ENCODE measurements at places on chromosomes 7 and 10.

DNA sequence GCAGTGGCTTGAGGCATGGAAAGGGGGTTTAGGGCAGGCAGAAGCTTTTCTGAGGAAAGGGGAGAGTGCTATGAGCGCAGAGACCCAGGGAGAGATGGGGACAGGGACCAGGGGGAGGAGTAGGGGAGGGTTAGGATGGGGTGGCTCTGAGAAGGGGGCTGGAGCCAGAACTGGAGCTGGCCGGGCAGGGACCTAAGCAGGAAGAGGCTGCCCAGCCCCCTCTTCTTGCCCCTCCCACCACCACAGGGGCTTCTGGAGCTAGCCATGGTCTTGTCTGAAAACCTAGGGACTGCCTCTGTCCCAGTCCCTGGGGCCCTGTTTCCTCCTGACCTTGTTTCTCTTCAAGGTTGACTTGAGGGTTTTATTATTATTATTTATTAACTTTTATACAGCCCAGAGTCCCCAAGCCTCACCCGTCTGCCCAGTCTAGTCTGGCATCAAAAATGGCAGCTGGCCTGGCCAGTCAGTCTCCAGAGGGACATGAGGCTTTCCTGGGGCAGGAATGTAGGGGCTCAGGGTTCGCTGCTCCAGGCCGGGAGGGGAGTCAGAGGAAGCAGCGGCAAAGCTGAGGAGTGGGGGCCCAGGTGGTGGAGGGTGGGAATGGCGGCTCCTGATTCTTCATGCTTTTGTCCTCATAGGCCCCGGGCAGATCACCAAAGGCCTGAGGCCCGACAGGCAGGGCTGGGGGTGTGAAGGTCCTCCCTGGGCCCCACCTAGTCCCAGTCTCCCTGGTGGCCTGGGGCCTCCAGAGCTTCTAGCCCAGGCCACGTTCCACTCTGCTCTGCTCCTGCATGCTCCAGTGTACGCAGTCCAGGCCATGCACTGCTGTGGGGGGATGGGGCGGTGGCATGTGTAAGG, 5.7 kb downstream of the TRIM8 start:
- no peak for DNase-seq

DNA sequence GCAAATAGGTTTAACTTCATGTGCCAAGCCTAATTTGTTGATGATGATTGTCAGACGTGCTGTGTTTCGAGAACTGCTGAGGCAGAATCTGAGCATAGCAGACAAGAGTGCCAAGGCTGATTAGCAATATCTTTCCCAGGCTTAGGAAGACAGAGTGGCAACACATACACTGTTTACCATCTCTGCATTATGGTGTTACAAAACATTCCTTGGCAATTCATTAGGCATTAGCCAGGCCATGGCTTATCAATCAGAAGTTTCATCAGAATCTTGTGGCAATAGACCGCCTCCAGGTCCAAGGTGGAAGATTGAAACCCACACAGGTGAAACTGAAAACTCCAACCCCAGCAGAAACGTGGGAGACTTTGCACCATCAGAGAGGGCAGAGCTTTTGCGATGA, 148.5 kb downstream of the AOAH start:
- no peak for DNase-seq

DNA sequence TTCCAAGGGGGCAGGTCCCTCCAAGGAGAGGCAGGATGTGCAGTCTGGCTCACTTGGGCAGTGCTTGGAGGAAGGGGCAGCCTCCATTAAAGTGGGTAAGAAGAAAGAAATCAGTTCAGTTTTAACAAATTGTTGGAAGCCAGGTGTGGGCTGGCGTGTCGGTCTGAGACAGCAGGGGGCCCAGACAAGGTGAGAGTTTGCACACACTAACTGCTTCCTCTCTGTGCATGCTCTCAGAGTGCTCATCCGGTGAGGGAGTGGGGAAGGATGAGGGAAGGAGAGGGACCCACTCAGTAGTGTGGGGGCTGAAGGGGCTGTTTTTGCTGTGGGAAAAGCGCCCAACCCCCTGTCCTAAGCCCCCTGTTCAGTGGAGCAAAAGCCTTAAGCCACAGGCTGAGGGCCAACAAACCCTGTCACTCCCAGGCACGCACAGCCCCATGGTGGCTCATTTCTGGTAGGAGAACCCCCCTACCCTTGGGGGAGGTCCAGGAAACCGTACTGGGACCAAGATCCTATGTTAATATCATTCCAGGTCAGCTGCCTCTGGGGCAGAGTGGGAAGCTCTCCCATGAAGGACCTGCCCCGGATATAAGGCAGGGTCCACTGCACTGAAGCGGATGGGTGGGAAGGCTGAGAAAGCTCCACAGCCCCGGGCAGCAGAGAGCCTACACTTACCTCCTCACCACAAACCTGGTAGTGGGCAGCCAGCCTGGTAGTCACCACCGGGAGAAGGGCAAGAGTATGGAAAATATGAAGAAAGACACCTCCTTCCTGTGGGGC, 5.1 kb upstream of the PCBD1 start:
- DNase-seq: no peak

DNA sequence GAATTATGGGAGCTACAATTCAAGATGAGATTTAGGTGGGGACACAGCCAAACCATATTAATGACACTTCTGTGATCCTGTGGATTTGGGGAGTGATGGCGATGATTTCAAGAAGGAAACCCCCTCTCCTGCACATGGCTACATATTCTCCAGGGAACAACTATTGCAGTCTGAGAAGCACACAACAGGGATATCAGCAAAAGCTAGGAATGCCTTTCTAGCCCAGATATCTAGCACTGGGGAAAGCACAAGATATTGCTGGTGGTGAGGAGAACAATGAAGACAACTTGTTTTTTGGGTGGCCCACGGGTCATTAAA, 24.3 kb downstream of the EPDR1 start:
- DNase-seq: no peak

- DNase-seq: no peak
These were observed 1.3 kb downstream of the PGAM2 start for GRCh38 chr7:44063894-44064651.

GRCh38 chr10:122233857-122234348, 37.2 kb upstream of the BTBD16 start:
- no peak for DNase-seq

DNA sequence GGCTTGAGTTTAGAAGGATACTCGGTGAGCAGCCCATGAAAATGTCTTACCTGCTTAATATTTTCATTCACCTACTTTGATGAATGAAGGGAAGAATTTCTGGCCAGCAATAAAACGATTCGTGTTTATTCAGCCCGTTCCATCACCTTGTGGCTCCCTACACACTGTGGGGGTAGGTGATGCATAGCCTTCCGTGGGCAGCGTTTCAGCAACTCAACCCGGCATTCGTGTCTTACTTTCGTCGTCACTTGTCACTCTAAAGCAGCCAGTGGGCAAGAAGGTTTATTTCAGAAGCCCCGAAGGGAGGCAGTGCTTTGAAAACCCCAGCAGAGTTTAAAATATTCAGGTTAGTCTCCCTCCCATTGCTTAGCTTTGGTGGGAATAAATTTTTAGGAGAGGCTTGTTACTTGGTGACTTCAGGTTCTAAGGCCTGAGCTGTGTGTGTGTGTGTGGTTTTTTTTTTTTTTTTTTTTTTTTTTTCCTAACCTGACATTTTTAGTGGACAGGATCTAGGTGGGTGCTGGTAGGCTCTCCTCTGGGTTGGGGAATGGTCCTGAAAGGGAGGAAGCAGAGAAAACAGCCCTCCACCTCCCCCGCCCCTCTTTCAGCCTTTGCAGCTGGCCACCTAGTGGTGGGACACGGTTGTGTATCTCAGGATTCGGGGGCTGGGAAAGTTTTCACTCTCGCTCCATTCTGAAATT, 1.8 kb downstream of the GRK5 start:
- peak; percentile 25 for DNase-seq

- no peak for DNase-seq
These were observed 34.2 kb downstream of the BICC1 start for GRCh38 chr10:58546722-58547445.

- DNase-seq: no peak
These were observed 22.5 kb downstream of the HHEX start for GRCh38 chr10:92712016-92712889.

- no peak for DNase-seq
These were observed 11.9 kb downstream of the PIK3AP1 start for GRCh38 chr10:96708456-96708855.

- DNase-seq: no peak
These were observed 95.9 kb downstream of the CUX1 start for GRCh38 chr7:101913247-101913721.

GRCh38 chr10:7300384-7300971, 110.4 kb downstream of the SFMBT2 start:
- no peak for DNase-seq

DNA sequence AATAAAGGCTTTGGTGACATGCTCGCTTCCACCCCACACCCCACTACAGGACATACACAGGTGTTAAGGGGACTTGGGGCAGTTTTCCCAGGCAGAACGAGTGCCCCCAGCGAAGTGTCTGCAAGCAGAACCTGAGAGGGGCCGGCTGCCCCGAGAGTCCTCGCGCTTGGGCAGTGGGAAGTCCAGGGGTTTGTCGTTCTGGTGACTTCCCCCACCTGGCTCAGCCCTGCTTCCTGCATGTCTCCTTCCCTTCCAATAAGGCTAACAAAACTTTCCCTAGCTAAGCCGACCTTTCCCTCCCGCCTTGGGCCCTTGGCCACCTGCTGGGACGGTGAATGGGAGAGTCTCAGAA, 916 bp downstream of the VWA2 start:
- no peak for DNase-seq

DNA sequence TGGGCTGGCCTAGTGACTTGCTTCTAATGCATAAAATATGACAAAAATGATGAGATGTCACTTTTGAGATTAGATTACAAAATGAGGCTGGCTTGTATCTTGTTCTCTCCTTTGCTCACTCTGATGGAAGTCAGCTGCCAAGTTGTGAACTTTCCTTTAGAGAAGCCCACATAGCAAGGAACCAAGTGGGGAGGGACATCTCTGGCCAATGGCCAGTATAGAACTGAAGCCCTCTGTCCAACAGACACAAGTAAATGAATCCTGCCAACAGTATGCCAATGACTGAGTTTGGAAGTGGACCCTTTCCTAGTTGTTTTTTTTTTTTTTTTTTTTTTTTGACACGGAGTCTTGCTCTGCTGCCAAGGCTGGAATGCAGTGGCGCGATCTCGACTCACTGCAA, 3.3 kb downstream of the ZC3HC1 start:
- no peak for DNase-seq

DNA sequence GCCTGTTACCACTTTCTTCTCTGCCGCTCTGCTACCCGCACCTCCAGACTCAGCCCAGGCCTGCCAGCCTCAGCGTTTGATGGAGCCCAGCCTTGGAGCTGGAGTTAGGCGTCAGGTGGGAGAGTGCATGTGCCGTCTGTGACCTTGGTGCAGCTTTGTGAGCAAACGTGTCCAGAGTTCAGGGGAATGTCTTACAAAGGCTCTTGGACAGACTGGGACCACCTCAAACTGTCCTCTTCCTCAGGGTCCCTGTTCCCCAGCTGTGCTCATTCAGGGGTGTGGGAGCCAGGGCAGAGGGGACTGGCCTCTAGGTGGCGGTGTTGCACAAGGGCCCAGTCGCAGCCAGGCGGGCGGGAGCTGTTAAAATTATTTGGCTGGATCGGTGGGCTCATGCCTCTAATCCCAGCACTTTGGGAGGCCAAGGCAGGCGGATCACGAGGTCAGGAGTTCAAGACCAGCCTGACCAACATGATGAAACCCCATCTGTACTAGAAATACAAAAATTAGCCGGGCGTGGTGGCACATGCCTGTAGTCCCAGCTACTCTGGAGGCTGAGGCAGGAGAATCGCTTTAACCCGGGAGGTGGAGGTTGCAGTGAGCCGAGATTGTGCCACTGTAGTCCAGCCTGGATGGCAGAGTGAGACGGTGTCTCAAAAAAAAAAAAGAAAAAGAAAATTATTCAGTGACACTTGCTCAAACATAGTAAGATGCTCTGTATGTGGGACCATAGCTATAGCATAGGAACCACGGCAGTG, 89.2 kb downstream of the ADCY1 start:
- DNase-seq: no peak
